H9 (cell line): ENCODE measurements at places on chromosomes 4 and X. TPM values are rescaled to one million over a fixed set of nuclear protein-coding genes. Genes with fewer than 3 reads are reported as not detected.

DNA sequence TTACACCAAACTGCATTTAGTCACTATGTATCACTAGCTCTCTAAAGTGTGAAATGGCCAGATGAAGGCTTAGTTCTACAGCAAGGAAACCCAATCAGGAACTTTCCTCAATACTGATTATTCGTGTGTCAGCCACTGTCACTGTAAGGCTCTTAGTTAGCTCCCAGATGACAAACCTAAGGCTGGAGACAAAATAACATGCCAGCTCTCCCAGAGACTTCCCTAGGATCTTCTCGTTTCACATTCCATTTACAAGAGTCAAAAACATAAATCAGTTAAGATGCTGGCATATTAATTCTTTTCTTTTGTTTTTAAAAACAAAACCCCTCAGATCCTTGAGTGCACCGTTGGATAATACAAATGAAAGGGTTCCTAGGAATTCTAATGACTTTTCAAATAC lies 88.2 kb upstream of the TFDP3 start:
- H3K27me3 ChIP-seq = no peaks in the 10 kb centered on the region
- H3K36me3 ChIP-seq = peaks cover 37% of the 10 kb centered on the region
- H3K4me3 ChIP-seq = no peak overlapping the region
- peaks cover 8% of the 10 kb centered on the region; the same call in 1 of the 2 replicates for H3K4me1 ChIP-seq
- DNase-seq = no peak

DNA sequence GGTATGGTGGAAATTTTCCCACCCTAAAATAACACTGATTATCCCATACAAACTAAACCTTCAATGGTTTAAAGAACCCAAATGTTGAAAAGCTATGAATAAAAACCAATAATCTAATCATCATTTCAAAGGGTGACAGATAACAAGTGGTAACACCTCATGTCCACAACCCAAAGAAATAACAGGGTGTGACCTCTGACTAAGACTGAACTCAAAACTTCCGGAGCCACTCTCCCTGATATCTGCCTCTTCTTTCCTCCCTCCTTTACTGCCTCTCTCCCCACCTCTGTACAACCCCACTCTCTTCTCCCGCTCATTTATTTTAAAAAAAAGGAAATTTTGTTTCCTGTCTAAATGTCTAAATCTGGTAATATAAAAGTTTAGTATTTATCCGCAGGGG lies 11.5 kb downstream of the FBXW7 start:
- H3K27ac ChIP-seq = no peak overlapping the region
- no peak overlapping the region for H3K4me3 ChIP-seq
- no peaks in the 10 kb centered on the region for H3K27me3 ChIP-seq
- no peaks in the 10 kb centered on the region; the same call in 1 of the 2 replicates for H3K4me1 ChIP-seq
- DNase-seq = no peak
- H3K36me3 ChIP-seq = no peaks in the 10 kb centered on the region

GRCh38 chr4:40409835-40410234 lies 74.7 kb downstream of the CHRNA9 start:
- H3K27me3 ChIP-seq = no peaks in the 10 kb centered on the region
- no peak overlapping the region for H3K27ac ChIP-seq
- no peaks in the 10 kb centered on the region for H3K4me1 ChIP-seq
- no peak for DNase-seq
- H3K4me3 ChIP-seq = no peak overlapping the region

DNA sequence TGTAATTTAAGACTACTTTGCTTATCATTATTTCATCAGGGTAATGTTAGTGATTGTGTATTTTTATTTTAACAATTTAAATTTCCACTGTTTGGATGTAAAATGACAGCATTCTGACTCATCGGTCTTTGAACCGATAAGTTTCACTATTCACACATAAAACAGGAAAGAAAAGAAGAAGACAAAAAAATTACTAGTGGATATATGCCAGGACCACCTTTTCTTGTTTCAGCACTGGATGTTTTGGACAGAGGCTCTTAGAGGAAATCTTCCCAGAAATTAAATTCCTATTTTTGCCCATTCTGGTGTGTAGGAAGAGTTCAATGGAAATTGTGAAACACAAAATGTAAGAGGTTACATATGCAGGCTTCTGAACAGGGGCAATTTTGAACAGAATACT lies 57.4 kb downstream of the VEGFC start:
- no peak overlapping the region for H3K27ac ChIP-seq
- DNase-seq = no peak
- H3K4me1 ChIP-seq = no peaks in the 10 kb centered on the region
- no peak overlapping the region for H3K4me3 ChIP-seq
- H3K27me3 ChIP-seq = no peaks in the 10 kb centered on the region

- H3K4me1 ChIP-seq = no peaks in the 10 kb centered on the region
- H3K36me3 ChIP-seq = no peaks in the 10 kb centered on the region
- DNase-seq = no peak
- no peak overlapping the region for H3K4me3 ChIP-seq
- no peak overlapping the region for H3K27ac ChIP-seq
Observed at GRCh38 chr4:110510955-110511544, 35.1 kb downstream of the ENPEP start.

- peaks cover 10% of the 10 kb centered on the region for H3K36me3 ChIP-seq
- no peaks in the 10 kb centered on the region for H3K27me3 ChIP-seq
- H3K4me3 ChIP-seq = no peak overlapping the region
- H3K4me1 ChIP-seq = no peaks in the 10 kb centered on the region
- no peak overlapping the region for H3K27ac ChIP-seq
Observed at GRCh38 chr4:15117270-15117946, 115.1 kb downstream of the CPEB2 start.

DNA sequence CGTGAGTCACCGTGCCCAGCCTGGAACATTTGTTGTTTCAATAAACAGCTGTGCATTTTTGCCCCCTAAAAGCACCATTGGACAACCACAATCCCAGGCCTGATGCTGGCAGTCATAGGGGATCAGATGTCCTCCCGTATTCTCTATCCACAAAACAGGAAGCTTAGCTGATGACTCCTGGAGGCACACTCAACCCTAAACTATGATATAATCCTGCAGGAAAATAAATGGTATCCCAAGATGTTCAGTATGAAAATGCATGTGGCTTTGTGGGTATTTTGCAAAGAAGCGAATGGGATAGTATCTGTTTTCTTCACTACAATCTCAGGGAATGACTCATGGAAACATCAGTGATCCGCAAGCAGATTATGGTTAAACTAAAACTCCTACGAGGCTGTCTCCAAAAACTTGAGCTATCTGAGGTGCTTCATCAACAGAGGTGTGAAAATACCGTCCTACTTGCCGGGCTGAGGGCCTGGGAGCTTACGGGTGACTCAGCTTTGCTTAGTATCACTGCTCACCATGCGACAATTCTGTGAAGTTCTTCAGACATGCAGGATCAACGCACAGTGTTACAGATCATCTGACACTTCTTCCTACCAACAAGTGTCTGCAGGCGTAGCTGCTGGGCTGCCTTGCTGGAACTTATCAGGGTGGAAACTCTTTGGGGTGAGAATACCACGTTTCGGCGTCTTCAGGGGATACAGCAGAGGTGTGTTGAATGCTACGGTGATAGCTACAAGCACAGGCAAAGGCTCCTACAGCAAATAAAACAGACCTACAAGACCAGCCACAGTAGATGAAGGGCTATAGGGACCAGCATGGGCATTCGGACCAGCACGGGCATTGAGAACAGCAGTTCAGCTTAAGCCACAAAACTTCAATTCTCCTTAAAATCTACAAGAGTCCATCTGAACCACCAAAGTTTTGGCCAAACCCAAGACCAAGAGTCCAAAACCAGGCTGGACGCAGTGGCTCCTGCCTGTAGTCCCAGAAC lies 148.5 kb downstream of the DHRSX start:
- no peak overlapping the region for H3K4me3 ChIP-seq
- no peak for DNase-seq
- H3K27ac ChIP-seq = no peak overlapping the region
- no peaks in the 10 kb centered on the region for H3K4me1 ChIP-seq
- no peaks in the 10 kb centered on the region for H3K27me3 ChIP-seq

GRCh38 chr4:6591313-6591712 lies 16.3 kb downstream of the MAN2B2 start:
- H3K36me3 ChIP-seq = peaks cover 4% of the 10 kb centered on the region
- DNase-seq = no peak
- no peaks in the 10 kb centered on the region for H3K27me3 ChIP-seq
- no peak overlapping the region for H3K27ac ChIP-seq
- no peak overlapping the region for H3K4me3 ChIP-seq
- H3K4me1 ChIP-seq = no peaks in the 10 kb centered on the region

DNA sequence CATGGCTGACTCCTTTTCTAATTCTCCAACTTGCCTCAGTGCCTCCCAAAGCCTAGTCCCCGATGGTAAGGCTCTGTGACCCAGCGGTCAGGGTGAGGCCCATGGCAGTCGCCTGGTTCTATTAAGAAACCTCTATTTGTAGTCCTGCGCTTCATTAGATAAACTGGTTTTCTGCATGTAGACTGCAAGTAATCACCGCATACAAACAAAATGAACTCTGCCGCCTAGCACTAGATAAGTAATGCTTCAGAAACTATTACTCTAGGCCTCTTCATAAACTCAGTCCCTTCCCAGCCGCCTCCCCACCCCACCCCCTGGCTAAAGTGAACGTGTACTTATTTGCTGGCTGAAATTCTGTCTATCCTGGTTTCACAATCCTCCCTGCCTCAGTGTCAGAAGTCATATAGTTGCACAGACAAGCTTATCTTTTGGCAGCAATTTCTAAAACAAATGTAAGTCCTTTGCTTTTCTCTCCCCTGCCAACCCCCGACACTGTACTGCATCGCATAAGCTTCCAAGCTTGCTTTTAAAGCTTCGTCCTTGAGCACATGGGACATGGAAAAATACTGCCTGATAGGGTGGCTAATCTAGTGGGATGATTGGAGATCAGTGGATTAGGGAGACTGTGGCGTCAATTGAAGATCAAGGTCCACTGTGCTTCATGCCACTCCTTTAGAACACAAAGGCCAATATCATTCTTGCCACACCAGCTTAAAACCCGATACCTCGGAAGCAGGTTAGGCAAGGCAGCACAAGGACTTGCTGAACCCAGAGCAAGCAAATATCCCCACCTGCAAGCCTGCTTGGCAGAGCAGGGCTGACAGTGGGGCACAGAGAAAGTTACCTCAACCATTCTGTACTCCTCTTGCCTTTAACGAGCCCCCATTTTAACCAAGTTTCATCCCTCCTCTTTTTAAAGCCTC lies 125.8 kb downstream of the IRF2 start:
- peaks cover 16% of the 10 kb centered on the region; the same call in 1 of the 2 replicates for H3K4me1 ChIP-seq
- H3K4me3 ChIP-seq = no peak overlapping the region; the same call in 1 of the 2 replicates
- no peaks in the 10 kb centered on the region for H3K36me3 ChIP-seq
- no peaks in the 10 kb centered on the region for H3K27me3 ChIP-seq
- peak overlapping the region; percentile 84 for H3K27ac ChIP-seq

GRCh38 chr4:16290681-16291420 lies 64.6 kb upstream of the TAPT1 start:
- no peak overlapping the region for H3K4me3 ChIP-seq
- H3K4me1 ChIP-seq = no peaks in the 10 kb centered on the region; the same call in 1 of the 2 replicates
- H3K27me3 ChIP-seq = no peaks in the 10 kb centered on the region
- H3K27ac ChIP-seq = no peak overlapping the region
- H3K36me3 ChIP-seq = no peaks in the 10 kb centered on the region
- no peak for DNase-seq

DNA sequence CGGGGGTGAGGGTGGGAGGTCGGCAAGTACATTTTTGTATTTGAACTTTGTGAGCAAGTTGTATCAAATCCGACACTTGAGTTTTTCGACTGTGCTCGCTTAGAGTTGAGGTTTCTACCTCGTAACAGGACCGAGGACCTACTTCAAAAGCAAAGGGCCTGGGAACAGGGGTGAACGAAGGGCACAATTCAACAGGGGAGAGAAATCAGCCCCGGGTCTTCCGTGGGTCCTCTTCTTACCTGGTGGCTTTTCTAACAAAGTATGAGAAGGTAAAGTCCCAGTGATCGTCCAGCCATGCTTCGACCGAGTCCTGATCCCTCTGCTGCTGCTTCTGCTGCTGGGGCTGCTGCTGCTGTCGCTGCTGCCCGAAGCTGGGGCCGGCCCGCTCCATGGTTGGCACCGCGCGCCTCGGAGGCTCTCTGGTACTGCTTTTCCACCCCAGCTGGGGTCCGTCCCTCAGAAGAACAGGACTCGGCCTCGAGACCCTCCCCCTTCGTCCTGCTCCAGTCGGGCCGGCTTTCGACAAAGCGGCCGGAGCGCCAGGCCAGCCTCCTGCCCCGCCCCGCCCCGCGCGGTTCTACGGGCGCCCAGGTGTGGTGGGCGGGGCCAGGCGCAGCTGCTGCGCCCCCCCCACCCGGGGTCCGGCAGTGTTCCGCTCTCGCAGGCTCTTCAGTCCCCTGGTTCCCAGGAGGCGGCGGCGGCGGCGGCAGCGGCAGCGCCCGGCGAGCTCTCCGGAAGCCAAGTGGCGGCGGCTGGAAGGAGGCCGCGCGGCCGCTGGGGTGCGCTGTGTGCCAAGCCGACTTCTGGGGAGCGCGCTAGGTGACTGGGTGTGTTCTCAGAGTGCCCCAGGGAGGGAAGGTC lies at the start of gene PDE5A:
TSS of gene PDE5A (minus strand) at position 524 of the 861 bp plus-strand sequence. CDS start at position 391, 133 bp downstream.
- H3K27ac ChIP-seq = no peak within 1 kb of the TSS
- no peaks in the 10 kb centered on the region for H3K27me3 ChIP-seq
- no peaks in the 10 kb centered on the region for H3K36me3 ChIP-seq
- H3K4me1 ChIP-seq = no peaks in the 10 kb centered on the region; the same call in 1 of the 2 replicates
- H3K4me3 ChIP-seq = peak within 1 kb of the TSS; percentile 86

GRCh38 chrX:129654652-129655546 lies at the start of gene APLN:
Gene APLN, minus strand, starts transcription at chrX:129654956. Its CDS starts 326 bp downstream, at chrX:129654630.
- peaks cover 2% of the 10 kb centered on the region for H3K36me3 ChIP-seq
- peaks cover 34% of the 10 kb centered on the region; the same call in 1 of the 2 replicates for H3K27me3 ChIP-seq
- 0 out of 2 replicates have a peak, but pooled peaks cover 3% of the 10 kb centered on the region for H3K4me1 ChIP-seq
- DNase-seq = no peak

- no peaks in the 10 kb centered on the region for H3K36me3 ChIP-seq
- peak; percentile 90 for DNase-seq
- peak overlapping the region; percentile 71 for H3K27ac ChIP-seq
- no peaks in the 10 kb centered on the region for H3K27me3 ChIP-seq
Observed at GRCh38 chr4:78056265-78057129, 626 bp upstream of the FRAS1 start.

DNA sequence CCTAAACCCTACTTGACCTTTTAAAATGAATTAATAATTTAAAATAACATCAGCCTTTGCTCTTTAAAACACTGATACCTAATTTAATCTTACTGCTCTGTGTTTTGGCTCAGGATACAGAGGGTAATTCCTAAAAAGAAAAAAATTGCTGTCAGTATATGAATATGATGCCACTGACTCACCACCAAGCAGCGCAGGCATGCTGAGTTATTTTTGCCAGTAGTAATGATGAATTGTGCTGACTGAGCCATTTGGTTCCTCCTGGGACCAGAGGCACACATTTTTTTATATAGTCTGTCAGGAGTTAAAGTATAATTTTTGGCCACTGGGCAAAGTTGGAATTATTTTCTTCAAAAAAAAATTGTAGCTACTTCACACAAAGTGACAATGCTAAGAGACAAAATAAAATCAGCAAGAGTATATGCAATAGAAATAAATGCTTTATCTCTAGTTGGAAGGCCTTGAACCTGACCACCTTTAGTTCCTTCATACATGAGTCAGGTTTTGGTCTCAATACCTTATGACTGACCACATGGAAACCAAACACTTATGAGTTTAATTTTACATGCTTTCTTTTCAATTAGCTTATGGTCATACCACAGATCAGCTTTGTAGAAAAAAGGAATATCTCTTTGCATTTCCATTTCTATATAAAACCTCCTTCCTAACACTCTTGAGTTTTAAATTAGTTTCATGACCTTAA lies 115.1 kb downstream of the PPP3CA start:
- no peaks in the 10 kb centered on the region for H3K36me3 ChIP-seq
- H3K4me3 ChIP-seq = no peak overlapping the region
- no peaks in the 10 kb centered on the region for H3K27me3 ChIP-seq
- no peaks in the 10 kb centered on the region; the same call in 1 of the 2 replicates for H3K4me1 ChIP-seq
- no peak for DNase-seq

The TMEM31 gene
- total RNA-seq = 0.55 and 0.64 TPM in 2 replicates

The CNGA1 gene
- total RNA-seq = 1.0 and 1.4 TPM in 2 replicates

The CRLF2 gene
- total RNA-seq = not detected in 2 replicates

The HAUS7 gene
- 43.1 and 45.3 TPM in 2 replicates for total RNA-seq
